Ovary (tissue), 10 donors: ENCODE measurements at places on chromosomes 11 and 22. TPM values are rescaled to one million over a fixed set of nuclear protein-coding genes. Genes with fewer than 3 reads are reported as not detected.

DNA sequence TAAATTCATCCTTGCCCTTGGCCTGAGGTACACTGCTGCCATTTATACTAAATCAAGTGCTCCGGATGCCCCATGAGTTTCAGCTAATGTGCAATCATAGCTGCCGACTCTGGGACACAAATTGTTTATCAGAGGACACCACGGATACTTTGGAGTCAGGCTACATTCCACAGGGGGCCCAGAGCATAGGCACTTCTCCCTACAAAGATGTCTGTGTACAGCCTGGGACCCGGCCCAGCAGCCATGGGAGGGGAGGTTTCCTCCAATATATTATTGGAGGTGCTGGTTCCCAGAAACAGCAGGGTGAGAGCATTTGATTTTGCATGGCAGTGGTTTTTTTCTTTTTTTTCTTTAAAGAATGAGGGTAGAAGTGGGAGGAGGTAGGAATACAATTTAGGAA lies 31.3 kb downstream of the HTR3B start:
- no peak for DNase-seq

DNA sequence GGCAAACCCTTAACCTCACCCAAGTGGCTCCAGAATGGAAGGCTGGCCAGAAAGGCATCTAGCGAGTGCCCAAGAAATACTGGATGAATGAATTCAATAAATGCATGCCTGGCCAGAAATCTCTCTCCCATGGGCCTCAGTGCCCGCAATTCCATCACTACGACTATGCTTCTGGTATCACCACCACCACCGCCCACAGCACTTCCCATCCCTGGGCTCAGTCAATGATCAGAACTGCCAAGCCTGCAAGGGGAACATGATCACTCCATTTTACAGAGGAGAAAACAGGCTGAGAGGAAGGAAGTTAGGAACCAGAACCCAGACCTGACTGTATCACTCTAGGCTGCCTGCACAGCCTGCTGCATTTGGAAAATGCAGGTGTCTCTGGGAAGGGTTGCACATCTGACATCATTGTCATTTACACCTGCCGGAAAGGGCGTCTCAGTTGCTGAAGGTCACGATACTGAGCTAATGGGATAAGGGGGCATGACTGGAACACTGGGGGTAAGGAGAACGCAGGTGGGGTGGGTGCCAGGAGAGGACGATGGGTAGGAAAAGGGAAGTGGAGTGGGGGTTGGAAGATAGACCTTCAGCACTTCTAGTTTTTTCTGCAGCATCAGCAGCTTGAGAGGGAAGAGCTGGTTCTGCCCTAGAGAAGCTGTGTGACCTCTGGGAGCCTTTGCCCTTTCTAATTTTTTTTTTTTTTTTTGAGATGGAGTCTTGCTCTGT lies 3.2 kb downstream of the GPR152 start:
- DNase-seq, result no peak

- no peak for DNase-seq
These were observed 10.2 kb downstream of the ADAMTS8 start for GRCh38 chr11:130418210-130418609.

- DNase-seq, result no peak
These were observed 58.1 kb downstream of the SNX19 start for GRCh38 chr11:130858215-130858614.

- no peak for DNase-seq
These were observed 12.2 kb downstream of the USP2 start for GRCh38 chr11:119369132-119369925.

GRCh38 chr11:100619484-100619883 lies 67.6 kb upstream of the ARHGAP42 start:
- no peak for DNase-seq

GRCh38 chr22:26487996-26488395 lies 4.3 kb downstream of the SRRD start:
- DNase-seq, result no peak

GRCh38 chr11:119888119-119888518 lies 159.1 kb upstream of the NECTIN1 start:
- no peak for DNase-seq

GRCh38 chr11:71180694-71181470 lies 71.5 kb downstream of the SHANK2 start:
- no peak for DNase-seq

GRCh38 chr11:57241353-57241972 lies 4.4 kb upstream of the APLNR start:
- no peak for DNase-seq

DNA sequence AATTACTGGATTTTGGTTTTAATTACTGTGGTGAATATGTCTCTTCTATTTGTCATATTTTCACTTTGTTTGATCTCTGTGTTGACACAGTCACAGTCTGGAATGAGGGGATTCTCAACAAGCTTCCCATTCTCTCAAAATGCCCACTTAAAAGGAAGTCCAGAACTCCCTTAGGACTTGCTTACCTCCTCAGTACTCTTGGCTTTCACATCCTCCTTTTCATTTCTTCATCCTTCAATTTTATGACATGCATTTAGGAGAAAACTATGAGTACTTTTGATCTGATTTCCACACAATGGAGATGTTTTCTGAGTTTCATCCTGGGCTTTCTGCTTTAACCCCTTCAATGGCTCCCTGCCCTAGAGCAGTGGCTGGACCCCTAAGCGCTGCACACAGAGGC lies 49.3 kb upstream of the FLI1 start:
- no peak for DNase-seq

GRCh38 chr11:26522912-26523610 lies 49.0 kb downstream of the MUC15 start:
- no peak for DNase-seq

- no peak for DNase-seq
These were observed 8.1 kb downstream of the SERHL2 start for GRCh38 chr22:42561856-42562255.

- no peak for DNase-seq
These were observed 217.8 kb downstream of the NELL1 start for GRCh38 chr11:20887137-20887536.

DNA sequence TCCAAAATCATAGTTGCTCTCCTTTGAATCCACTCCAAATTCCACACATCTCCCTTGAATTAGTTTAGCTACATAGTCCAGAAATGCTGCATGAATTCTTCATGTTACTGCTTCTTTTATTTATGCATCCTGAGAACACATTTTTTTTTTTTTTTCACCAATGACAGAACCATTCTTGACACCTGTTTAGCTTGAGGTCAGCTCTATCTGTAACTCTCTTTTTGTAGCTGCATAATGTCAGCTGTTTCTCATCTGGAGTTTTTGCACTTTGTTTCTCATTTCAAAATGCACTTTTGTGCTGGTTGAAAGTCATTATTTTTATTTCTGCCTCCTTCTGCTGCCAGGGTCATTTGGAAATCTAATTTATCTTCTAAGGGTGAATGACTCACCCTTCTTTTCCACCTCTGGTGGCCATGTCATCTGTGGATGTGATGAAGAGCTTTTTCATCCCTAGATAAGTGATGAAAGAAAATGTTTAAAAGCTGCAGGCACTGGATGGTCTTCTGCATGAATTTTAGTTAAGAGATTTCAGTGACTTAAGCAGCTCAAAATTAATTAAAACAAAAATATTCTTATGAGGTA lies 93.7 kb downstream of the JRKL start:
- no peak for DNase-seq

DNA sequence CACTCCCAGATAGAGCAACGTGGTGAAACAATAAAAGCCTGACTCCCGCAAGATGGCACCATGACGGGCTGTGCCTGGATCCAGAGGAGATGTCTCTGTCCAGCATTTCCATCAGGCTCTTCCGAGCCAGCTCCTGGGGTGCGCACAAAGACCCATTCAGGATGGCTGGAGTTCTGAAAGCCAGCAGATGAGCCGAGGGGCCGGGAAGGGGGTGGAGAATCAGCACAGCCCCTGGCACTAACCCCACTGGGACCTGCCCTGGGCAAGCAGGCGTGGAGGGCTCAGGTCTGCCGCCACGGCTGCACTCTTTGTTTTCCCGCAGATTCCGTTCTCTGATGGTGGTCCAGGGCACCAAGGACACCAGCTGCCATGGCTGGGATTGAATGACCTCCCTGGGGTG lies 97.2 kb upstream of the BLID start:
- DNase-seq, result no peak

GRCh38 chr11:95984072-95984471 lies 60.2 kb upstream of the MTMR2 start:
- DNase-seq, result no peak

- DNase-seq, result no peak
These were observed 66.2 kb upstream of the NECTIN1 start for GRCh38 chr11:119795231-119795630.

- no peak for DNase-seq
These were observed 97.4 kb upstream of the PRDM11 start for GRCh38 chr11:45048870-45049691.

DNA sequence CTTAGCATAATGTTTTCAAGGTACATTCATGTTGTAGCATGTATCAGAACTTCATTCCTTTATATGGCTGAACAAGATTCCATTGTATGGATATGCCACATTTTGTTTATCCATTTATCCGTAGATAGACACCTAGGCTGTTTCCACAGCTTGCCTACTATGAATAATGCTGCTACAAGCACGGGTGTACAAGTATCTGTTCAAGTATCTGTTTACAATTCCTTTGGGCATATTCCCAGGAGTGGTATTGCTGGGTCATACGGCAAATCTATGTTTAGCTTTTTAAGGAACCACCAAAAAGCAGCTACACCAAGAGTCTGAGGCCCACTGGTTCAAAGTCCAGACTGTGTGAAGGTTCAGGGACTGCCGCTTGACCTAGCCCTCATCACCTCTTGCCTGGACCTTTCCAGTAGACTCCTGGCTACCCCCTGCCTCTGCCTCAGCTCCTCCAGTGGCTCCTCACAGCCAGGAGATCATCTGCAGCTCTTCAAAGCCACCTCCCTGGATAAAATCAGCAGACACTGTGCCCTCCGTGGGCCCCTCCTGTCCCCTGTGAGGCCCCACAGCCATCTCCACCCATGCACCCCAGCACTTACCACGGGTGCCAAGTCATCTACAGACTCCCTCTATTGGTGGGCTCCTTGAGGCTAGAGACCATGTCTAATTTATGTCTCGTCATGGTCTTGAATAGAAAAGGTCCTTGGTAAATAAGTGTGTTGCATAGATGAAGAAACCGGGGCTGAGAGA lies 160.3 kb downstream of the MN1 start:
- DNase-seq, result no peak

Gene BLID
- 0.32 TPM for polyA plus RNA-seq

Gene ZC3H12C
- 7.5 TPM for polyA plus RNA-seq

Gene SLC22A6
- not detected for polyA plus RNA-seq

Gene FXYD6
- polyA plus RNA-seq, result 445 TPM

Gene C11orf52
- 3.7 TPM for polyA plus RNA-seq

Gene WBP2NL
- polyA plus RNA-seq, result 0.48 TPM

Gene TRPM5
- 0.05 TPM for polyA plus RNA-seq

Gene CCDC87
- polyA plus RNA-seq, result 0.20 TPM
